ENCODE measurements at places on chromosomes 5 and 9.

DNA sequence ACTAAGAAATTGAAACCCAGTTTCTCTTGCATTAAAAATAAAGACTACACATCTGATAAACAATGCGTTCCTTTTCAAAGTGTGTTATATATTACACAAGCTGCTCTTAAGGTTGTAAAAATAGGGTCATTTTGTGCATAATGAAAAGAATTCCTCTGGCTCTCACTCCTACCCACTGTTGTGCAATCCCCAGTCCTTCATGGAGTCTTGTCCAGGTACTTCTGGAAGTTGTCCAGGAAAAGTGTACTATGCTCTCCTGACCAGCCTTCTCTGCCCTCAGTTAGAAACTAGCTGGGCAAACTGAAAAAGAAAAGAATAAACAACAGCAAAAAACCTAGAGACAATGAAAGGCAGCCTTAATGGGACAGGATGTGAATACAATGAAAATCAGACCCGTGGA is 345.5 kb upstream of the PAPPA start:
- no peak for DNase-seq

DNA sequence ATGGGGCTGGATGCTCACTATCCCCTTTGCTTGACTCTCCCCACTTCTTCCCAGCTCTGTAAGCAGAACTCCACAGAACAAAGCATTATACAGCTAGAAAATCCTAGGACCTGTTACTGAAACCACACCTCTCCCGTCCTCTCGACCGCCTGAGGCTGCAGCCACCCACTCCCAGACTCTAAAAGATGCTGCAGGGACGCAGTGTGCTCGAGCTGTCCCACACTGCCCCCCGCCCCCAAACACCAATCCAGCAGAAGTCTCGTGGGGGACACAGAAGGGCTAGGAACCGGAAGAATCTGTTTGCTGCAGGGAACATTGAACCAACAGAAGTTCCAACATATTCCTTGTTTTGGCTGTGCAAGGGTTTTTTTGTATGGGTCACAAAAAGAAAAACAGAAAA is 7.6 kb downstream of the CAMK2A start:
- no peak for DNase-seq

DNA sequence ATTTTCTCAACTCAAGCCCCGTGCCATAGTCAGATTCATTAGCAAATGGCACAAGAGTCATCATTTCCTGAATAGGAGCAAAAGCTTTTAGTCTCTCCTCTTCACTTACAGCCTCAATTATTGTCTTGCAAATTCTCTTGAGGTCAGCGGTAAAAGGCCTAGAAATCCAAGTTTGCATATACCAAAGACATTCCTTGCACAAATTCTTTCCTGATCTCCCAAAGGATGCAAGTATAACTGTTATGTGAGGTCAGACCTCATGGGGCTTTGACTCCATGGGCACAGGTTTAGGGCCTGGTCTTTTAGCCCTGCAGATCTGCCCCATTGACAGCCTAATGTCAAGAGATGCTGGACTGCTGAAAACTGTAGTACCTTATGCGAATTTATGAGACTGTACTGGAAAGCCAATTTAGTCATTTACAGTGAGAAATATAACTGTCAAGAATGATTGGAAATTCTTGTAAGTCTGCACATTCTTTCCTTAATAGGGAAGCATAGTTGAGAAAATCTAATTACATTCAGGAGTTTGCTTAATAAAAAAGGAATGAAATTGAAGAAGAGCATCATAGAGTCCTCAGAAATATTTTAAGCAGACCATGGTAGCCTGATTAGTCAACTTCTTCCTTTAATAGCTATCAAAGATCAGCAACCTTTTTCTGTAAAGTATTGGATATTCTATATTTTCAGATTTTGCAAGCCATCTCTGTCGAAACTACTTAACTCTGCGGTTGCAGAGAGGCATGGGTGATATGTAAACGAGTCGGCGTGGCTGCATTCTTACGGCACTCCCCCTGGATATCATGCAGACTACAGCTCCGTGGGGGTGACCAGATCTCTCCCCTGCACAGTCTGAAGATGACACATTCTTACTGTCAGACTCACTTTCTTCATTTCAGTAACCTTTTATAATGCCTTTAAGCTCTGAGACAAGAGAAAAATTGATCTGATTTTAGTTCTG is 45.2 kb downstream of the GCNT4 start:
- no peak for DNase-seq

DNA sequence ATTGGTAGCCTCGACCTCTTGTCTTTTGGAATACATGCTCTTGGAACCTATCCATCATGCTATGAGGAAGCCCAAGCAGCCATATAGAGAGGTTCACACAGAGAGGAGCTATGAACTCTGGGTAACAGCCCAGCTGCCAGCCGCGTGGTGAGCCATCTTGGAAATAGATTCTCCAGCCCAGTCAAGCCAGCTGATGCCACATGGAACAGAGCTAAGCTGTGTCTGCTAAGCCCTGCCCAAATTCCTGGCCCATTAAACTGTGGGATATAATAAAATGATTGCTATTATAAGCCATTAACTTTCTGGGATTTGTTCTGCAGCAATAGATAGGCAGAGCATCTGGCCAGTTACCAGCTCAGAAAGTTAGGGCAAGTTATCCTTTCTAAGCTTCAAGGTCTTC is 4.9 kb upstream of the PRUNE2 start:
- no peak for DNase-seq

- no peak for DNase-seq
Observed at GRCh38 chr5:149724130-149724840, 5.8 kb upstream of the PPARGC1B start.

GRCh38 chr5:155200608-155201007 is 187.1 kb downstream of the KIF4B start:
- no peak for DNase-seq

GRCh38 chr5:81607693-81608092 is 143.2 kb downstream of the SSBP2 start:
- DNase-seq = no peak

GRCh38 chr5:157130925-157131324 is 11.7 kb downstream of the MED7 start:
- no peak for DNase-seq

DNA sequence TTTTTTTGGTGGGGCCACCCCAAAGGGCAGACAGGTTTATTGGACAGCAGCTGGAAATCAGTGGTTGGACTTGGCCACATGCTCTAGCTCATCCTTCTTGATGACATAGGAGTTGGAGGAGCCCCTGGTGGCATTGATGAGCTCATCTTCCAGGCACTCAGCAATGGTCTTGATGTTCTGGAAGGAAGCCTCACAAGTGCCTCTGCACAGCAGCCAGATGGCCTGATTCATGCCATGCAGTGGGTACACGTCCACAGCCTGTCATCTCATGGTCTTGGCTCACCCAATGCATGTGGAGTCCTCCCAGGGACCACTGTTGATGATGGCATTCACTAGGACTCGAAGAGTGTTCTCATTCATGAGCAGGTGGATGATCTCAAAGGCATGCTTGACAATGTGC is 11.3 kb upstream of the RCL1 start:
- DNase-seq = no peak

- no peak for DNase-seq
Observed at GRCh38 chr5:83058726-83059125, 18.5 kb downstream of the TMEM167A start.

Data from stimulated activated CD8-positive, alpha-beta memory T cell treated with anti-CD3 and anti-CD28 coated beads, Interleukin-7, amount 100 ng/mL, for 1 hour (primary cell).